ENCODE measurements at places on chromosomes 5 and 9.

GRCh38 chr9:15867988-15868387 lies 315.1 kb downstream of the CCDC171 start:
- no peak for DNase-seq

- DNase-seq, result no peak
These were observed at the start of gene CCDC107 for GRCh38 chr9:35658137-35658967. Gene CCDC107 (plus strand): TSS chr9:35658292. CDS start chr9:35658380, 88 bp downstream.

DNA sequence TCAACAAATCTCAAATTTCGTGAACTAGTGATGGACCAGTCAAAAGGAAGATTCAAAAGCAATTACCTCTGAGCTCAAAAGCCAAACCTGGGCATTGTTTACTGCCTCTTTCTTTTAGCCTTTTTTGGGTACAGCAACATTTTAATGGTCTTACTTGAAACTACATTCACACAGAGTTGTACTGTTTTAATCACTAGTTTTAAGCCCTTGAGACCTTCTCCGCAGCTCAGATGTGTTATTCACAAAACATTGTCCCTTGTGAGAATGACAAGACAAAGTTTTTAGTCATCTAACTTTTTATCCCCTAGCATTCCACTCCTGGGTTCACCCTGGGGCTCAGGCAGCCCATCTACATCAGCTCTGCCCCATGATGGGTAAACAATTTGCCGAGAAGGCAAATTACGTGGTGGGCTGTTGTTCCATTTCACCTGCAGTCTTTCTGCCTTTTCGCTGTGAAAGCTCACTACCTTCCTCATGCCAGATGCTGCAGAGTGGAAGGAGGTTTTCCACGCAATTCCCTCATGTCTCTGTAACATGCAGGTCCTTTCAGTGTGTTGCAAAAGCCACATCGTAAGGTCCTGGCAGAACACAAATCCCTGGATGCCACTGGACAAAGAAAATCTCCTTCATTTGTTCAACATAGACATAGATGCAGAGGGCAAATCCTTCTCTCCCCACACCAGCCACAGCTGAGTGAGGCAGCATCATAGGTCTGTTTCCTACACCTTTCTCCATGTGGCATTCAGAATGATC lies 175.7 kb downstream of the EBF1 start:
- DNase-seq, result no peak

DNA sequence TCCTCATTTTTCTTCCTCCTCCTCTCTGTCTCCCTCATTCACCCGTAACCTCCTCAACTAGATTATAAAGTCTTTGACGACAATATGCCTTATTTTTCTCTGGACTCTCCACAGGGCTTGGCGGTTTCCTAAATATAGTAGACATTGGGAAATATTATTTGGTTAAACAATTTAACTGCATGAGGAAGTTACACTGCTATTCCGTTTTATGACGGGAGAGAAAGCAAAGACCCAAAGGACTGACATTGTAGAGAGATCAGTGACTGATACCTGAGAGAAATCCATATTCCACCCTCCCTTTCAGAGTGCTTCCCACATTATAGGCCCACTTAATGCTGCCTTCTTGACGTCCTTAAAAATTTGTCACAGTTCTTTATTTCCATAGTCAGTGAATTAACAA lies 51.2 kb downstream of the GDA start:
- DNase-seq, result no peak

DNA sequence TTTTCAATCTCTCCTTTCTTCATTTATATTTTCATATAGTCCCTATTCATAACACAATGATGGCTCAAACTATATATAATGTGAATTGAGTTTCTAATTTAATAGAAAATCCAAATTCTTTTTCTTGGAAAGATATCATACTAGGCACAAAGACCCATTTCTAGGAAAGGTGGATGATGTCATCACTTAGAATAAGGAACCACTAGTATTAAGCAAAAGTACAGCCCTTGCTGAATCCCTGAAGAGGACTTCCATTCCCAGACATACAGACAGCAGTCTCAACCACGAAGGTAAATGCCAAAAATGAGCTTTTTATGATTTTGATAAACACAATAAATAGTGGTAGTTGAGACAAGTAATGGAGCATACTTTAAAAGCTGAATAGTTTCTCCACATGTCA lies 210.0 kb downstream of the FBN2 start:
- no peak for DNase-seq

DNA sequence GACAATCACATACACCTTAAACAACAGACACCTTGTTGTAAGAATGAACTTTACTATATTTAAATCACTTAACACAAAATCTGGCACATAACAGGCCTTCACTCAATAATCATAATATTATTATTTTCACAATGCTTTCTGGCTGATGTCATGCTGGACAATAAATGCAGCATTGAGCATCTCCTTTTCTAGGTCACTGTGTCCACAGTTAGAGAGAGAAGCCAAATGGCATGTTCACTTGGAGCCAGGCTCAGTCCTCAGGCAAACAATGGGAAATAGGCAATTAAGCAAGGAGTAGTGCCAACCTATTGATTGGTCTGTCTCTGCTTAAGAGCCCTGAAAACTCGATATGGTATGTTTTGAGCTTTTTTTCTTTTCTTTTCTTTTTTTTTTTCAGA lies 50.6 kb upstream of the KLF4 start:
- DNase-seq, result no peak

DNA sequence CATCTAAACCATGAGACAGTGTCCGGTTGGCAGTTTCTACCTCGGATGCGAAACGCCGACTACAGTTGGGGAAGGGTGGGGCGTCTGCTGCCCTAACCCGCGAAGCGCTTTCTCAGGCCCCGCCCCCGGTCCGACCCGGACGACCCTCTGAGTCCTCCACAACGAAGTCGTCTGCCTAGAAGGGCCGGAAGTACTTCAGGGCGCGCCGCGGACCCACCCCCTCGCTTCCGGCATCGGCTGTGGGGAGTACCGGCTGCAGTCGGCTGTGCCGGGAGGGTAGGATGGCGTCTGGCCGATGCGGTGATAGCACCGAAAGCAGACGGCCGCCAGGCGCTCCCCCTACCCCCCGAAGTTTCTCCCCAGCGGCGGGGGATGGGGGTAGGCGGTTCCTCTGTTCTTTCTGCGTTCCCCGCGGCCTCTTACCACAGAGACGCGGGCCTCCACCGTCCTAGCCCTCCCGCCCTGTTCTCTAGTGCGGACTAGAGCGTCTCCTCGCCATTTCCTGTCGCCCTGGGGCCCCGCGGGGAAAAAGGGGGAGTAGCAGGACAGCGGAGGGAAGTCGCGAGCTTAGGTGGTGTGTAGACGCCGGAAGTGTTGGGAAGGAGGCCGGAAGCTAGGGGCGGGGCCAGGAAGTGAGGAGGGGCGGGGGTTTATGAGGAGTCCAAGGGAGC lies at the start of gene TRIM41:
Gene TRIM41, plus strand, starts transcription at position 224 of the 671 bp plus-strand sequence. CDS start 719 bp downstream, outside the sequence.
- DNase-seq, result peak; percentile 86

DNA sequence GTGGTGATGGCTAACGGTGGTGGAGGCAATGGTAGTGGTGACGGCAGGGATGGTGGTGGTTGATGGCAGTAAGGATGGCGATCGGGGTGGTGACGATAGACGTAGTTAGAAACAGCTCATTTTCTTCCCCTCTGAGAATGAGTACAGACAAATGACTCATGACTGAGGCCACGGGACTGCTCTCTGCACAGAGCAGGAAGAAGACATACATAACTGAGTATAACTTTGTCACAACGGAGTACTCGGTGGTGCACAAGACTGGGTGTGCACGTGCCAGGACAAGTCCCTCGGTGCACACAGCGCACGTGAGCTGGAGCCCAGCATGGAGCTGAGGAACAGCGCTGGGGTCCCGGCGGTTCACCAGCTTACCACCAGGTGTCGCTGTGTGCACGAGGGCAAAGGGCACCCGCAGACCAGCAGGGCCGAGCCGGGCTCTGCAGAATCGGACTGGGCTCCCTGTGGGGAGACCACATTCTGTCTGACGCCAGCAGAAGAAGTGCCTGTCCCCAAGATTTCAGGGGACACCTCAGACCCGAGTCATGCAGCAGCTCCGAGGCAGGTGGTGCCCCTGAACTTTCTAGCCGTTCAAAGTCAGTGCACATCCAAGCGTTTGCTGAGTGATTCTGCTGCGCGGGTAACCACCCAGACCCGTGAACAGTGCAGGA lies 188.6 kb downstream of the FSTL4 start:
- no peak for DNase-seq

- DNase-seq, result no peak
These were observed 301.1 kb upstream of the PTGER4 start for GRCh38 chr5:40378396-40379177.
